ENCODE measurements at places on chromosomes 5 and 9.
A peak's percentile ranks its signal among the peaks of the same experiment; 100 is the strongest.

DNA sequence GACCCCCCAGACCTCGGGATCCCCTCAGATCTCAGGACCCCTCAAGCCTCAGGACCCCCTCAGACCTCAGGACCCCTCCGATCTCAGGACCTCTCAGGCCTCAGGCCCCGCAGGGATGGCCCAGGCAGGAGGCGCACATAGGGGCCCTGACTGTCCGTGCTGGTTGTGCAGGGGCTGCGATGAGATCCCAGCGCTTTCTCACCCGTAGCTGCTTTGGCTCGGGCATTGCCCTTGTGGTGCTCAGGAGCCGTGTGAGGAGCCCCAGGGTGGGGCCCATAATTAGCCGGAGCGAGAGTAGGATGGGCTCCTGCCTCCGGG lies 680 bp upstream of the LPCAT1 start:
- no peak for DNase-seq

GRCh38 chr5:54867310-54867944 lies 118.0 kb downstream of the ESM1 start:
- DNase-seq = no peak

GRCh38 chr5:135360278-135361274 lies 38.5 kb downstream of the MACROH2A1 start:
- no peak for DNase-seq

- peak; percentile 7 for DNase-seq
These were observed 39.6 kb upstream of the CEP72 start for GRCh38 chr5:572398-573019.

GRCh38 chr9:18020121-18020745 lies 441.4 kb downstream of the SH3GL2 start:
- no peak for DNase-seq

- no peak for DNase-seq
These were observed 11.0 kb upstream of the CCDC171 start for GRCh38 chr9:15541872-15542271.

- DNase-seq = no peak
These were observed 49.9 kb downstream of the GDNF start for GRCh38 chr5:37789991-37790390.

- no peak for DNase-seq
These were observed 205.1 kb upstream of the SGCD start for GRCh38 chr5:156121882-156122281.

GRCh38 chr9:97431044-97431441 lies 19.1 kb downstream of the TDRD7 start:
- DNase-seq = no peak

GRCh38 chr9:2208465-2208864 lies 193.3 kb downstream of the SMARCA2 start:
- DNase-seq = no peak

- no peak for DNase-seq
These were observed 4.3 kb downstream of the CACNA1B start for GRCh38 chr9:137881591-137882505.

- peak; percentile 59 for DNase-seq
These were observed 14.3 kb downstream of the CDK20 start for GRCh38 chr9:87959916-87960581.

GRCh38 chr9:36401164-36401740 lies 1.2 kb upstream of the RNF38 start:
- DNase-seq = no peak

DNA sequence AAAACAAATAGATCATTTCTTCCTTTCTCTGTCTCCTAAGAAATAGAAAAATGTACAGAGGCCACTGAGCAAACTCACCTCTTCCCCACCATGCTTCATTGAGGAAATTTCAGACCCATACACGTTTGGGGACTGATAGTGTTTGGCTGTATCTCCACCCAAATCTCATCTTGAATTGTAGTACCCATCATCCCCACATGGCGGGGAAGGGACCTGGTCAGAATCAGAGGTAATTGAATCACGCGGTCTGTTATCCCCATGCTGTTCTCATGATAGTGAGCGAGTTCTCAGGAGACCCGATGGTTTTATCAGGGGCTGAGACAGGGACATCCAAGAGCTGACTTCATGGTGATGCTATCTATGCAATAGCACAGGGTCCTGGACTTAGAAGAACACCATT lies 1655.8 kb downstream of the MAT2B start:
- DNase-seq = no peak

- DNase-seq = no peak
These were observed 166.8 kb downstream of the NNT start for GRCh38 chr5:43769571-43770355.

GRCh38 chr5:60830581-60831127 lies 13.4 kb downstream of the ELOVL7 start:
- DNase-seq = no peak

DNA sequence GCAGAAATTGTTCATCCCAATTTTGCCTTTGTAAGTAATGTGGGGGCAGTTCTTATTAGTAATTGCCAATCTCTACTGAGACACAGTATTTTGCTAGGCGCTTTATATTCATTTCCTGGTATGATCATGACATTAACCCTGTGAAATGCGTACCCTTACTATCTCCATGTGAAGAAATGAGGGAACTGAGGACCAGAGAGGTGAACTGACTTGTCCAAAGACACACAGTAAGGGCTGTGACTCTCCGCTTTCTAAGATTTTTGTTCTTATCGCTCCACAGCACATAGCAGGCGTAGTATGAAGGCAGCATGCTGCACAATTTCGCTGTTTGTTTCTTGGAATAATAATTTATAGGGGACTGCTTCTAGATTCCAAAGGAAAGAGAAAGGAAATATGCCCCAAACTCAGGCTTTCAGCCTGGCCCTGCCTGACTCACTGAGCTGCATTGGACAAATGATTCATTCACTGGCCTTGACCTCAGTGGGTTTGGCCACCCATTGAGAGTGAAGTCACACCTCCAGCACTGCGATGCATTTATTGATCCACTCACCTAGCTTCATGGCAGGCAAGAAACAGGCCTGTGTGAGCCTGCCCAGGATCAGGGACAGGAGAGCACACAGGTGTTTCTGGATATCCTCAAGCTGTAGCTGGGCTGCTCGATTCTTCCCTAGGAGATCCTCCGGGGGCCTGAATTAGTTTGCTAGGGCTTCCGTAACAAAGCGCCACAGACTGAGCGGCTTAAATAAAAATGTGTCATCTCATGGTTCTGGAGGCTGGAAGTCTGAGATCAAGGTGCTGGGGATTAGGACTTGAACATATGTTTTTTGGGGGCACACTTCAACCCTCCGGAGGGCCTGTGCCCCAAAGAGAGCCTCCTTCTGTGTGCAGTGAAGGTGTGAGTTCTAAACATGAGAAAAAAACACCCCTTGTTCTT lies 7.2 kb upstream of the DUSP1 start:
- peak; percentile 92 for DNase-seq

DNA sequence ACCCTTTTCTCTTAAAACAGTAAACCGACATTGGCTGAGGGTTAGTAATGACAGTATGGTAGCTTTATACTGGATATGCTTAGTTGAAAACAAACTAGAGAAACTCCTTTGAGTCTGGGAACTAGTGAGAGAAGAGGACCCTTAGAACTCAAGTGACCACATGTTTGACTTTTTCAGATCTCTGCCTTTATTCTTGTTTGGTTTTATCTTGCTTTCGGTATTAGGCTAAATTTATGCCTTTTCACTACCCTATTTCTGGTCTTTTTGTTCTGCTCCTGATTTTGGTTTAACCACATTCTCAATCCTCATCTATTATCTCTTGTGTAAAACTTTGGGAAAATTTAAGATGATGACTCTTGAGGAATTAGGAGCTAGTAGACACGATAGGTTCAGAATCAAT lies 11.0 kb downstream of the SNAPC3 start:
- no peak for DNase-seq

DNA sequence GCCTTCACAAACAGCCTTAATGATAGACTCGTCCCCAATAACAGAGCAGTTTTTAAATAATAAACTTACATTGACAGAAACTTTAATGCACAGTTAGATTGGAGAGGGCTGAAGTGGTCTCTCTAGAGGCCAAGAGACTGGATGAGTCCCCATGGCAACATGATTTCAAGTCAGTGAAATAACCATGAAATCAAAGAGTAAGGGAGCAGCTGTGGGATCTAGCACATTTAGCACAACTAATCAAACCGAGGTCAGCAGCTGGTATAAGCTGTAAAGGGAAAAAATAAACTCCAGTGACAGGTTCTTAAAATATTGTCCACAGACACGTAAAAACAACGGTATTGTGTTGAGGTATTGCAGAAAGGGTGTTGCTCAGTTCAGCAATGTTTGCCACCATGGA lies 916.6 kb downstream of the DNAH5 start:
- no peak for DNase-seq

GRCh38 chr5:14959399-14960119 lies 88.0 kb upstream of the ANKH start:
- no peak for DNase-seq

- no peak for DNase-seq
These were observed 12.8 kb downstream of the NCS1 start for GRCh38 chr9:130185017-130185416.

GRCh38 chr5:86525622-86526021 lies 92.1 kb upstream of the COX7C start:
- DNase-seq = no peak

DNA sequence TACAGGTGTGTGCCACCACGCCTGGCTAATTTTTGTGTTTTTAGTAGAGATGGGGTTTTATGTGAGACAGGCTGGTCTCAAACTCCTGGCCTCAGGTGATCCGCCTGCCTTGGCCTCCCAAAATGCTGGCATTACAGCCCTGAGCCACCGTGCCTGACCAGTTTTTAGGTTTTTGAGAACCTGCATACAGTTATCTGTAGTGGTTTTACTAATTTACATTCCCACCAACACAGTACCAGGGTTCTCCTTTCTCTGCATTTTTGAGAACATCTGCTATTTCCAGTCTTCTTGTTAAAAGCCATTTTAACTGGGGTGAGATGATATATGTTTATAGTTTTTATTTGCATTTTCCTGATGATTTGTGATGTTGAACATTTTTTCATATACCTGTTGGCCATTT lies 12.8 kb downstream of the DMXL1 start:
- no peak for DNase-seq

- peak; percentile 61 for DNase-seq
These were observed 483 bp downstream of the G3BP1 start for GRCh38 chr5:151772029-151772845.

- DNase-seq = no peak
These were observed 1187.8 kb downstream of the CDH9 start for GRCh38 chr5:25850581-25850980.
